Right lobe of liver (tissue), 6 donors: ENCODE measurements at places on chromosomes 5 and 9.

DNA sequence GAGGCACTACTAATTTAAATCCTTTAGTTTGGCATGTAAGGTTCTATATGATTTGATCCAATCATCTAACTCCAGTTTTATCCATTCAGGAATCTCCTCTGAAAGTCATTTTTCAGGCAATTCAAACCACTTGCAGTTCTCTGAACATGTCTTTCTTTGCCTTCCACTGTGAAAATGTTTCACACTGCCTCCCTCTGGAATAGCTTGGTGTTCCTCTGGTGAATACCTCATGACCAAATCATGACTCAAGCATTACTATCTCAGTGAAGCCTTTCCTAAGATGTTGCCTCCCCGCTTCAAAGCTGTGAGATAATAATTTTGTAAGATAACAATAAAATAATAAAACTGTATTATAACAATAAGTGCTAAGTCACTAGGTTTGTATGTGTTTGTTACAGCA is 981.1 kb downstream of the DTWD2 start:
- no peak for DNase-seq

DNA sequence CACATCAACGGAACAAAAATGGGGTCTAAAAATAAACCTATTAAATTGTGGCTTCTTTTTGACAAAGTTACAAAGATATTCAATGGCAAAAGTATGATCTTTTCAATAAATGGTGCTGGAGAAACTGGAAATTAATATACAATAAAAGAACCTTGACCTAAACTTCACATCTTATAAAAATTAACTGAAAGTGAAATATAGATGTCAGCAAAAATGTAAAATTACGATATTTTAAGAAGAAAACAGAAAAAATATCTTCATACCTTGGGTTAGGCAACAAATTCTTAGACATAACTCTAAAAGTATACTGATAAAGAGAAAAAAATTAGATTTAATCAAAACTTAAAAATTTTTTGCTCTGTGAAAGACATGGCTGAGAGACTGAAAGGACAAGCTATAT is 1909.5 kb upstream of the CDH9 start:
- no peak for DNase-seq

GRCh38 chr5:154783774-154784460 is 28.7 kb downstream of the LARP1 start:
- DNase-seq: no peak

DNA sequence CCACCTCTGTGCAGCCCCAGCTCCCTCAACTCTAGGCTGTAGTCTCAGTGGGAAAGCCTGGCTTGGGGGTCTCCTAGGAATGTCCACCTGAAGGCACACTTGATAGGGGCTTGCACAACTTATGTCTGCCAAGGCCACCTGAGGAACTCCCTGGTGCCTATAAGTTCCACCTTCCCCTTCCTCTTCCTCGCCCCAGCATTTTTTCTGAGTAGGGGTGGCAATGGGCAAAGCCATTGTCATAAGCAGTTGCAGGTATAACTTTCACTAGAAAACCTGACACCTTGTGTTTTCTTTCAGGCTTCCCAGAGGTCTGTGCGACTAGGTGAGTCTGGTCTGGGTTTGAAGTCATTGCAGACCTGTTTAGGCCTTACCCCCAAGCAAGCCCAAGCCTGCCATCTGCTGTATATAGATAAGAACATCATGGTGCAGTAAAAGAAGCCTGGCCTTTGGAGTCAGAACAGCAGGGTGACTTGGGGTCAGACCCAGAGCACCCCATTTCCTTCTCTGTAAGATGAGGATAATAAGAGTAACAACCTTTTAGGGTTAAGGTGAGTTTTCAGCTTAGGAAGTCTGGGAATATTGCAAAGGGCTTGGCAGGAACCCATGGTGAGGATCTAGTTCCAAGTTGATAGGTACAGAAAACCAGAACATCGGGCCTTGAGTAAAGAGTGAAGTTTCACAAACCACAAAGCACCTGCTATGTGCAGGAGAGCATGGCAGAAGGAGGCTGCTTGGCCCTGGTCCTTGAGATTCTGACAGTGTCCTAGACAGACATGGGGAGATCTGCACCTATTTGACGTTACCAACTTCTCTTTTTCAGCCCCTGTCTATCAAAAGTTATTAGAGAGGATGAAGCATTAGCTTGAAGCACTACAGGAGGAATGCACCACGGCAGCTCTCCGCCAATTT is 33.8 kb downstream of the TGFBI start:
- DNase-seq: no peak

DNA sequence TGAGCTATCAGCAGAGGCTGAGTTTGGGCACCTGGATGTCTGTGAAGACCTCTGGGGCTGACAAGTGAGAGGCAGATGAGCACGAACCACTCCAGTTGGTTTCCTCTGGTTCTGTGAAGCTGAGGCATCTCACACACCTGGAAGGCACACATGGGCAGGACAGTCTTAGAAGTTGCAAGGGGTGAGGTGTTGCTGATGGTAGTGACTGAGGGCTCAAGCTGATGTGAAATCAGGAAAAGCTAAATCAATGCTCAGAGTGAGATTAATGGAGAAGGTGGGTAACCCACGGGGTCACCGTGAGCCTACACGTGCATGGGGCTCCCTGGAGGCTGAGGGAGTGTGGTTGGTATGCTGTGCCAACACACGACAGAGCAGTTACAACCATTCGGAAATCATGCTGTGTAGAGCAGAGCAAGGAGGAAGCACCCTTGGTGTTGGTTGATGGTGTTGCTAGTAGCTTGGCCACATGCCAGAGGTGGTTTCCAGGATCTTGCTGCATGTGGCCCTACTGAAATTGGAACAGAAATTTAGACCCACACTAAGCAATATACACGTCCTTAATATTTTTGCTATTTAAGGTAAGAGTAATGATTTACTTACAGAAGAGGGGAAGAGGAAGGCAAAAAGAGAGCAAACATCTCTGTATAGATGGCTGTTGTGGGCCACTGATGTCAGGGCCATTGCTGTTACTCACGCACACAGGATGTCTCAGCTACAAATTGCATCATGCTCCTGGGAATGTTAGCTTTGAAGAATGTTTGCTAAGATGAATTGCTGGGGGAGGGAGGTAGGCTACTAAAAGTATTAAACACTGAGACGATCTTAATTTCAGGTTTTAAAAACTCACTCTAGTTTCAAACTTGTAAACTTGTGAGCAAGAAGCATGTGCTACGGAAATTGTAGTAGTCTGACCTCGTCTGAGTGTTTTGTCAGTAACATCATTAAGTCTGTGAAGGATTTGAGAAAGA is 170.5 kb downstream of the ARHGEF28 start:
- DNase-seq: no peak

- DNase-seq: peak; percentile 65
Observed at GRCh38 chr5:154610321-154611154, 132.5 kb upstream of the HAND1 start.

DNA sequence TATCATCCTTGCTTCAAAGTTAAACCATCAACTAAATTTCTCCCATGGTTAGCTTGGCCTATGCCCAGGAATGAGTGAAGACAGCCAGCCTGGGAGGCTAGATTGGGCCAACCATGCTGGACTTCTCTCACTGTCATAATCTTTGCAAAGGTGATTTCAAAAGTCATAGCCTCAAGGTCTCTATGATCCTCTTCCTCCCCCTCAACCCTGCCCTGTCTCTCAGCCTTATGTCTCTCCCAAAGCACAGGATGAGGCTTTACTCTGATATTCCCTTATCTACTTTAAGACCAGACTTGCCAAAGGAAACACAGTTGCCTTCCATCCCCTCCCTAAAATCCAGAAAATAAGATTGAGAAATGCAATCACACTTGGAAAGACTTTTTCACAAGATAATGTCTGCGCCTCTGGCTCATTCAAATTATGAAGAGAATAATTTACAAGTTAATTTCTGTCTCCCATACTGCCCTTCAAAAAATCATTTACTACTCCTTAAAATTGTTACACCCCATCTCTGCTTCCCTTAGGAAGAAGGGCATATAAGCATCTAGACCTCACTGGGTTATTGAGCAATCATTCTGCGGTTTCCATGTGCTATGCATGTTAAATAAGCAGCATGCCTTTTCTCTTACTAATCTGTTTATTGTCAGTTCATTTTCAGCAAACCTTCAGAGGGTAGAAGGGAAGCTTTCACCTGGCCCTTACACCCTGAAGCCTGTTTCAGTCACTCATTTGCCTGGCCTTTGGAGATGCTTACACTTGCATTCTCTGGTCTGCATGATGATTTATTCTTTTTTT is 113.8 kb upstream of the ANKRD55 start:
- DNase-seq: no peak

DNA sequence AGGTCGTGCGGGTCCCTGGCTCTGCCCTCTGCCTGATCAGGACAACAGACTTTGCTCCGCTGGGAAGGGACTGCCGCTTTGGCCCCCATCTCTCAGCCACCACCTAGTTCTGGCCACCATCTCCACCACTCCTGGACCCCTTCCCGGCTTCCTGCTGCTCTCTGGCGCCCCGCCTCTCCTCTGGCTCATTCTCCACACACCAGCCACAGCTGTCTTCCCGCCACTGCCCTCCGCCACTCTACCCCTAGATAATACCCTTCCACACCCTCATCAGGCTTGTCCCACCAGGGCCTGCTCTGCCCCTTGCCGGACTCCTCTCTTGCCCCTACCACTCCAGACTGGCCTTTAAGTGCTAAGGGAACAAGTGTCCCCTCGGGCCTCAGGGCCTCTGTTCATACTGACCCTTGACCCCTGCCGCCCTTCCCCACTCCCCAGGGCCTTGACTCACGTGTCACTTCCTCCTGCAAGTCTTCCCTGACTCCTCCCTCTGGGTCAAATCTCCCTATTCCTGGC is 3.0 kb upstream of the CDX1 start:
- no peak for DNase-seq

DNA sequence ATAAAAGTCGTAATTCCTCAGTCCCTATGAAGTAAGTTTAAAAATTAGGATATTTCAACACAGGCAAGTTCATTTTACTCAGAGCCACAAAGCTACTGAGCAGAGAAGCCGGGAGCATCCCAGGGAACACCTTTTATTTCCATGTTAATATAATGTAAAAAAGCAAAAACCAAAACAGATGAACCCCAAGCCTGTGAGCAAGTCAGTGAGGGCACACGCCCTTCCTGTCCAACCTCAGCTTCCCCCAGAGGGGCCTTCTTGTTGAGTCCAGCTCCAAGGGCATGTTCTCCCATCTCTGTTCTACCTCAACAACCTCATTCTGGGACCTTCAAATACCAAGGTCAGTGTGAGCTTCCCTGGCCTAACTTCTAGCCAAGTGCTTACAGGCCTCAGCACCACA is 24.8 kb downstream of the NSUN2 start:
- no peak for DNase-seq

DNA sequence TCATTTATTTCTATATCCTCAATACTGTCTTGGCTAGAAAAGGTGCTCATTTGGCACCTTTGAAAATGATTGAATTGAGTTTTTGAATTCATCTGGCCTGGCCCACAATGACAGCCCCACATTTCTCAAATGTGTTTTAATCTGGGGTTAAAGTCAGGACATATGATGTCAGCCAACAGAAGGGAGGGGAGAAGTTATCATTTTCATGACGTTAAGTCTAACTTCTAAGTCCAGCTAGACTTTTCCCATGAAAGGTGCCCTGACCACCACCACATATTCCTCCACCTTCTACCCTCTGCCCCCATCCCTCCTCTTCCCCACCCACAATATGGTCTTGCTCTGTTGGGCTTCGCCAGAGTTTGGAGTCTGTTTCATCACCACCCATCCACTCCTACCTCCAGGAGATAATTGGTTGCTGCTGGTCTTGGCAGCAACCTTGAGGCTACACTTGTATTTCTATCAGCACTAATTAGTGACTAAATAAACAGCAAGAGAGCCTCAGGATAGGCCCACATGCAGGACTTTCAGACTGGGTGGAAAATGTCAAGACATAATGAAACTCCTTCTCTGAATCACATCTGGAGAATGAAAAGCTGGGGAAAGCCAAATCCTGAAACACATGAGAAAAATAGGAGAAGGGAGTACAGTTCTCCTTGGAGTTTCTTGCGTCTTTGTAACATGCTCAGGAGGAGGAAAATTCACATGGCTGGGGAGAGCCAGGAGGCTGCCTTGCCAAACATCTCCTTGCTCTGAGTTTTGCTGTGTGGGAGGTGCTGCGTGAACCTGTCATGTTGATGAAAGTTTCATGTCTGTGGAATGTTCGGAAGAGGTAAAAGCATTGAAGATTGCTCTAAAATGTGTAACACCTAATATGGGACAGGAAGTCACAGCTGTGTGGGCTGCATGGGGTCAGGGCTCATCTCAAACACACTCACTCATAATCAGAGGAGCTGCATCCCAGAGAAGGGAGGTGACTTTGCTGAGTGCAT is 544.7 kb upstream of the KLF4 start:
- no peak for DNase-seq

DNA sequence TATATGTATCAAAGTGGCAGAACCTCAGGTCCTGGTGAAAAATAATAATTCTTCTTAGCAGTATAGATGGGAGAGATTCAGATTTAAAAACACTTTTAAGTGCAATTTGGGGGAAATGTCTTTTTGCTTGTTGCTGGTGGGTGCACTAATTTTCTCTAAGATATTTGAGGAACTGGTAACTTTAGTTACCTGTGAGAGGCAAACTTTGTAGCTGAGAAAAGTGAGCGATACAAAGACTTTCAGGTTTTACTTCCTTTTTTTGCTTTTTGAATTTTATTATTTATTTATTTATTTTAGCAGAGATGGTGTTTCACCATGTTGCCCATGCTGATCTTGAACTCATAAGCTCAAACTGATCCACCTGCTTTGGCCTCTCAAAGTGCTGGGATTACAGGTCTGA is 303.1 kb upstream of the PTGER4 start:
- no peak for DNase-seq

DNA sequence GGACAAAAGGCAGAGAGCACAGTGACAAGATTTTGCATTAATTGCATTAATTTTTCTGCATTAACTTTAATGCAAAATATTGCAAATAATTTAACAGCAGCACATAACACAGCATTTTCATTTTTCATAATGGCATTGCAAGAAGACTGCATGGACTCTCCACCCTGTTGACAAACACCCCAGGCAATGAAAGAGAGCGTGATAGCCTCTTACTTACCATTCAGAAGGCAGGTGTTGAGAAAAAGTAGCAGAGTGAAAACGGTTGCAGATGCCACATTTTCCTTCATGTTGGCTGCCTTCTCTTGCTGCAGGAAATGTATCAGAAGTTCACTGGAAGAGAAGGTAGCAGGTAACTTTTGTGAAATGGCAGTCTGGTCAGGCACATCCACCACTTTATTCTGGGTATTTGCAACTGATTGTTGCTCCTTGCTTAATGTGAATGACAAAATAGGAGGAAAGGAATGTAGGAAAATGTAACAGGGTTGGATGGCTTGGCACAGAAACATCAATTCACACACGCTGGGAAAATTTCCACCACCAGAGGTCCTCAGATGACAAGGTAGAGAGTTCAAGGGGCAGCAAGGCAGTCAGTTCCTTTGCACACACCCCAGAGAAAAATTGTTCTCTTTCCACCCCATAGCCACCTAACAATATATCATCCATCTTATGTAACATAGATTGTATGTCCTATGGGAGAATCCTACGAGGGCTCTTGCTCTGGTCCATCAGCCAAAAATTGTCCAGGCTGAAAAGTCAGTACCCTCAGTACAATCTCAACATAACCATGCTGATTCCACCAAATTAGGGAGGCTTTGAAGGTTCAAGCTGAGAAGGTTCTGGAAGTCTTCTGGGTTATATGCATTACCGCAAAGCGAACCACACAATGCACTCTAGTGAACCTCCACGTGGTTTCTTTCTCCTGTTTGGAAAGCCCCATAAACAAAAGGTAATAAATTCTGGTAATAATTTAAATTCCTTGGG is 41.9 kb upstream of the AGXT2 start:
- DNase-seq: peak; percentile 70
